ENCODE measurements at places on chromosomes 4 and X.

GRCh38 chr4:94490437-94490836, 38.7 kb downstream of the PDLIM5 start:
- no peak for DNase-seq

- peak; percentile 43 for DNase-seq
Measured at GRCh38 chrX:140762061-140762460, 52.5 kb downstream of the LINC00632 start.

GRCh38 chr4:173161311-173161710, 7.3 kb upstream of the GALNT7 start:
- DNase-seq, result no peak

- no peak for DNase-seq
Measured at GRCh38 chr4:94486372-94486801, 34.6 kb downstream of the PDLIM5 start.

DNA sequence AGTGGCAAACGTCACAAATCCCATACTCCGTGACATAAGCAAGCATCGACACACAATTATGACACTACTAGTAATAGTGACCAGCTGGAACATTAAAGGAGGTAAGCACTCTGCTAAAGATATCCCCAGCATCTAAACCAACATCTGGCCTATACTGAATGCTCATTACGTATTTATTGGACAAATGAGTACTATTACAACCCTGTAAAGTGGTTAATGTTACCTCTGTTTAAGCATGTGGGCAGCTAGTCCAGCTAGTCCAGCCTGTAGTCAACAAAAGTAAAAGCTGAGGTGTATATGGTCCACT, 419 bp upstream of the RPGR start:
- DNase-seq, result no peak

DNA sequence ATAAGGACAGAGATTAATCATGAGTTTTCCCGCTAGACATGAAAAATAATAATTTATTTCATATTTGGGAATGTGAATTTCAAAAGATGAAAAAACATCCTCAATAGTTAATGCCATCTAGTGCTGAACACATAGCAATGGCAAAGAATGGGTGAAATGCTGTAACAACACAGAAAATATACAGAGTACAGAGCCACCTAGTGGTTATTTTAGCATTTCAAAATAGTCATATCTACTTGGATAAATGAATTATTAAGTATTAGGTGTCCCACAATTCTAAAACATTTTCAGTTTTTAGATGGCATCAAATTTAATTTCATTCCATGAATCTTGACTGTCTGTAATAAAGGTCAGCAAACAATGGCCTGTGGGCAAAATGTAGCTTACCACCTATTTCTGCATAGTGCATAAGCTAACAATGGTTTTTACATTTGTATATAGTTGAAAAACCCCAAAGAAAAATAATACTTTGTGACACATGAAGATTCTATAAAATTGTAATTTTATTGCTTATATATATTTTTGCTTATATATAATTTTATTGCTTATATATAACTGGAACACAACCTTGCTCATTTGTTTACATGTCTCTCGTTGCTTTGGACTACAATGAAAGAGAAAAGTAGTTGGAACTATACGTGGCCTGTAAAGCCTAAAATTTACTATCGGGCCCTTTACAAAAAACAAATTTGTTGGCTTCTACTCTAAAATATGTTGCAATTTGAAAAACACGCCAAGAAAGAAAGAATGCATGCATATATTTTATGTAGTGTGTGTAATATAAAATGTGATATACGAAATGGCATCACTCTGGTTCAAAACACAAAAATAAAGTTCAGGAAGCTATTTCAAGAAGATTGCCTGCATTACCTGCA, 99.1 kb upstream of the FAM47C start:
- no peak for DNase-seq
